Stimulated activated CD8-positive, alpha-beta memory T cell treated with anti-CD3 and anti-CD28 coated beads, Interleukin-4, amount 100 ng/mL, for 48 hours (primary cell): ENCODE measurements at places on chromosomes 1 and 21.

- DNase-seq, result no peak
Observed at GRCh38 chr1:232300466-232300865, 329.5 kb downstream of the SIPA1L2 start.

DNA sequence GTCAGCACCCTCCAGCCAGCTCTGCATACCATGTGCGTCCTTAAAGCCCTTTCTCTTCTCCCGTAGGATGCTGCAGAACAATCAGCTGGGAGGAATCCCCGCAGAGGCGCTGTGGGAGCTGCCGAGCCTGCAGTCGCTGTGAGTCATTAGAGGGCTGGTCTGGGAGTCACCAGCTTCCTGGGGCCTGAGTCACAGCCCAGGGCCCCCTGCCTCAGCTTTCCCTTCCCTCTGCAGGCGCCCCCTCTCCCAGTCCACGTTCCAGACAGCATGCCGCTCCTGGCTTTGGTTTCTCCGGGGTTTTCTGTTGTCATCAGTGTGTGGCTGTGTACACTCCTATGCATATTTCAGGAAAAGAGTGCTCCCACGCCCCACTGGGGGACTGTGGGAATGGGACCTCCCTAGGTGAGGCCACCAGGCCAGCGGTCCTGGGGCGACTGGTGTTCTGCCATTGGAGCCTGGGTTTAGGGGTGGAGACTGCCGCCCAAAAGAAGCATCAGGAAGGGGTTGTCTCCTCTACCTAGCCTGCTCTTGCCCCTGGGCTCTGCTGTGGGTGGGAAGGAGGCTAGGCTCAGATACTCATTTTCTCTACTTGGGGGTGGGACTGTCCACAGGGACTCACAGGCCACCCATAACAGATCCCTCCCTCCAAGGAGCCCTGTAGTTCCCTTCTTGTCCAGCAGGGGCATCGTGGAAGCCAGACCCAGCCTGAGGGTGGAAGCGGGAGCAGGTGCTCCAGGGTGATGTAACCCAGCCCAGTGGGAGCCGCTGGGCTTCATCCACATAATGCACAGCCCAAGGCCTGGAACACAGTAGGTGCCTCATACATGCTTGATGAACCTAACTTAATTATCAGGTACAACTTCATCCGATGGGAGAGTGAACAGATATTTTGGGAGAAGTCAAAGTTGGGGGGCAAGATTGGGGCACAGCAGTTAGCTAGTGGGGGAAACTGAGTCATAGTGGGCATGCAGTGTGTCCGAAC, 42.5 kb downstream of the LGR6 start:
- DNase-seq, result peak; percentile 90

- DNase-seq, result no peak
Observed at GRCh38 chr1:192610112-192610889, 25.6 kb upstream of the RGS13 start.

- no peak for DNase-seq
Observed at GRCh38 chr1:75341537-75341936, 207.3 kb downstream of the LHX8 start.

GRCh38 chr1:151294742-151295462, 12.8 kb downstream of the ZNF687 start:
- DNase-seq, result no peak

GRCh38 chr1:229570891-229571516, 12.5 kb upstream of the ABCB10 start:
- no peak for DNase-seq

DNA sequence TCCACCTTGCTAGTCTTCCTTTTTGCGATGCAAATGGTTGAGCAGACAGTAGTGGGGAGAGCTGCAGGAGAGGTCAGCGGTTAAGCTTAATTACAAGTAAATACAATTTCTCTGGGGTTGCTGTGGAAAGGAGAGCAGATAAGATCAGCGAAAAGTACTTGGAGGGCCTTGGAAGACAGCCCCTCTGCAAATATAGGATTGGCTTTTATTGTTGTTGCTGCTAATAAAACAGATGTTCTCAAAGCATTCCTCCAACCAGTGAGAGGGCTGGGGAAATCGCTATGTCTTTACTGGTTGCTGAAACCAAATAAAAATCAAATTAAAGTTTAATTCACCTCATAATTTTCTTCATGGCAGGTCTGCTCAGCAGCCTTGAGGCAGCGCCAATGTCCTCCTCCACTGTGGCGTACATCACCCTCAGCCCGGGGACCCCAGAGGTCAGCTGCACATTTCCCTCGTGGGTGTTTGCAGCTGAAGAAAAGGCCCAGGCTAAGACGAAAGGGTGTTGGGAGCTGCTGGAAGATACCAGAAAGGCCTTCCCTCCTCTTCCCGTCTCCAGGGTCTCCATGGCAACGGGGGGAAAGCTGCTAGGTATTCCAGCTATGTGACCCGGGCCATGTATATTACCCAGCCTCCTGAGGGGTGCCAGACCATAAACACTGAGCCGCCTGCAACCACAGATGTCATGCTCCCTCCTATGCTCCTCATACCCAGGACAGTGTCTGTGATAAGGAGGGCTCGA, 54.6 kb upstream of the POU2F1 start:
- DNase-seq, result no peak

DNA sequence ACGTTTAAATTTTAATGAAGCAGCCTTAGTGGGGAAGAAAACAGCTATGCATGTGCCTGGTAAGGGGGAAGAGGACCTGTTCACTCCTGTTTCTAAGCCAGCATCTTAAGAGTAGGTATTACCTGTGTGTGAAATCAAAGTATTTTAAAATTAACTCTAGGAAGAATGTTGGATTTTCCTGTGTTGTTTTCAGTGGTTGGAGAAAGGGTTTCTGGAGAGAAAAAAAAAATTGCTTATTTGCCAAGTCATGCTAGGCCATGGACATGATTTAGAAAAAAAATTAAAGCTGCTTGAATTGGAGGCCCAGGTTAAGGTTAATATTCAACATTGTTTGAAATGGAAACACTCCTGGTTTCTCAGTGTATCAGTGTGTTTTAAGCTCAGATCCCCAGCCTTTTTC, 42.9 kb upstream of the DNAJC6 start:
- no peak for DNase-seq

GRCh38 chr1:158002631-158003405, 9.4 kb downstream of the KIRREL1 start:
- DNase-seq, result no peak

DNA sequence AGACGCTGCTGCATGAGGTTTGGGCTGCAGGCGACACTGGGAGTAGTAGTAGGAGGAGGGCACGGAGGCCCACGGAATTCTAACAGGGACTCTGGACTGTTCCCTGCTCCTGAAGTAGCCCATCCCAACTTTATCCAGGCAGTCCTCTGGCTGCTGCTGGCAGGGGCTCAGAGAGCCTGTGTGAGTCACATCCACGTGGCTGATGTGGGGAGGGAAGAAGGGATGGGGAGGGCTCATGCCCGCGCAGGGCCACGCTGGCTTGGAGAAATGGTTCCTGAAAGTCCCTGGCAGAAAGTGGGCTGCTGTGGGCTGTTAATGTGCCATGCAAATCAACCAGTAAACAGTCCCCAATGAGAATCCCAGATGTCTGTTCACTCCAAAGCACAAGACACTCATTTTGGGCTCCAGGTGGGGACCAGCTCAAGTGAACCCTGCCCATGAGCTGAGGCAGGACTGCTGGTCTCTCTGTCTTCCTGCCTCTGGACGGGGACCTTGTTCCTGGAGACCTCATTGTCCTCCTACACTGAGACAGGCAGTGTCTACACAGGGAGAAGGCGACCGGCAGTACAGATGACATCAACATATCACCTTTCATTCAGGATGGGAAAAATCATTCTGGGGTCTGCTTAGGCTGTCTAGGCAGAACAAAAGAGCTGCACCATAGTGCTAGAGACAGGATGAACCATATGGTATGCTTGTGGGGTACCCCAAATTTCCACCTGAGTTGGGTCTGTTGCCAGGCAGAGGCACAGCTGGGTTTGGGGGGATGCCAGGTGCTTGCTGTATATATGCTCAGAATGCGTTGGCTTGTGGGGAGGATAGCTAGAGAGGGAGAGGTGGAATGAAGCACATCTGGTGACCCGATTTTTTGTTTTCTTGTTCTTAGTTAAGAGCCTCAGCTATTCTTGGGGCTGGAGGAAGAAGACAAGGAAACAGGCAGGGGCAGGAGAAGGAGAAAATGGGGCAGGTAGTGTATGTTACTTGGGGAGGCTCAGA, 57.9 kb upstream of the FMOD start:
- no peak for DNase-seq

DNA sequence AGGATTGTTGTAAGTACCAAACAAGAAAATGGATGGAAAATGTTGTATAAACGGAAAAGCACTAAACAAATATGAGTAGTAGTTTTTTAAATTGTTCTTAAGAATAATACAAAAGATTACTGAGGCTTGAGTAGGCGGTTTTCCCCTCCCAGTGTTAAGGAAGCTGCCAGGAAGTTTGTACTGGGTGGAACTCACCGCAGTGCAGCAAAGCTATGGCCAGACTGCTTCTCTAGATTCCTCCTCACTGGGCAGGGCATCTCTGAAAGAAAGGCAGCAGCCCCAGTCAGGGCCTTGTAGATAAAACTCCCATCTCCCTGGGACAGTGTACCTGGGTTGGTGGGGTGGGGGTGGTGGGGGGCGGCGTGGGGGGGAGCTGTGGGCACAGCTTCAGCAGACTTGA, 58.7 kb downstream of the XCL2 start:
- DNase-seq, result no peak

DNA sequence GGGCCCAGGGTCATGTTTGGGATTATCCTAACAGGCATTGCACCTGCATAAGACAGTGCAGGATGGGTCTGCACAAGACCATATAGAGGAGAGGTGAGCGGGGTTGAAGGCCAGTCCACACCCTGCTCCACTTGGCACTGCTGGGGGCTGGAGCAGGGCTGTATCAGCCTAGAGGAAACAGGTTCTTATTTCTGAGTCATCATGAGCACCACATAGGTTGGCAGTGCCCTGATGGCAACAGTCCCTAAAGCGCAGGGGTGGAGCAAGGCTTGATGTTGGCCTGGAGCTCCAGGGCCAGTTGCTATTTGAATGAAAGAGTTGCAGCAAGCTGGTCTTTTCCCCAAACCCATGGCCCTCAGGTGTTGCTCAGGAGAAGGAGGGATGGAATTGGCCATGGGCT, 29.8 kb upstream of the BMP8B start:
- no peak for DNase-seq

DNA sequence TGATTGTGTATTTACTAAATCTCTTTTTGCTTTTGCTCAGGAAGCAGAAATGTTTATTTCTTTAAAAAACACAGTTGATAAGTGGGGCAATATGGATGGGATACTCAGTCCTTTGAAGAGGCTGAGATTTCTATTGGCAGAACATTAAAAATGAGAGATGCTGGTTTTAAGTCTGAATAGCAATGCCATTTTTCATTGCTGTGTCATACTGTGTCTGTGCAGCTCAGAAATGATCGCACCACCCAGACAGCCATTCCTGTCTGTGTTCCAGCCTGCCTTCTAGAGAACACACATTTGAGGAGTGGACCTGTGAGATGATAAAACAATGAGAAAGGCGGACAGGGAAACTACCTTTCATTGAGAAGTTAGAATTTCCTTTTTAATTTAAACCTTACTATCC, 231.2 kb upstream of the USP24 start:
- DNase-seq, result no peak

DNA sequence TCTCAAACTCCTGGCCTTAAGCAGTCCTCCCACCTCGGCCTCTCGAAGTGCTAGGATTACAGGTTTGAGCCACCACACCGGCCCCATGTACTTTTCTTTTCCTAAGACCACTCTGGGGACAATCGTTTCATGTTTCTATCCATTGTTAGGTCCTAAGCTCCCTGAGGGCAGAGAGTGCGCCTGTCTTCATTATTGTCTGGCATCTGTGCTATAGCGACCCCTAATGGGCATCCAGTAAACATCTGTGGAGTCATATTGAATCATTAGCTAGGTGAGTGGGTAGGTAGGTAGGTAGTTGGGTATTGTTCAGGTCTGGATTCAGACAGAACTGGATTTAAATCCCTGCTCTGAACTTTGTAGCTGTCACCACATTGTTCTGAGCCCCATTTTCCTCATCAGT, 66.1 kb downstream of the TMEM53 start:
- DNase-seq, result no peak

- no peak for DNase-seq
Observed at GRCh38 chr1:53125623-53126360, 16.6 kb downstream of the SLC1A7 start.

DNA sequence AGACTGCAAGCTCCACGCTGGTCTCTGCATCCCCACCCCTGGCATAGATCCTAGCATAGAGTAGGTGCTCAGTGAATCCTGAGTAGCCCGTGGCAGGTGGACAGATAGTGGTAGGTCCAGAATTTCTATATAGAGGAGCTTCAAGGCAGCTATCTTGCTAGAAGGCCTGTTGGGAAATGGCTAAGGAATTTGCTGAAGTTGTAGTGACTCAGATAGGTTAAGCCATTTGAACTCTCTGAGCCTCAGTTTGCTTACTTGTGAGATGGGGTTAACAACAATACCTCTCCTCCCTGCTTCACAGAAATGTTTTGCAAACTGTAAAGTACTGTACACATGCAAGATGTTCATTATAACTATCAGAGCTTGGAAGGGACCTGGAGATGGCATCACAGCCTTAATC, 23.4 kb upstream of the EPHB2 start:
- DNase-seq, result no peak

GRCh38 chr21:15749861-15750159, 20.0 kb downstream of the USP25 start:
- DNase-seq, result no peak

DNA sequence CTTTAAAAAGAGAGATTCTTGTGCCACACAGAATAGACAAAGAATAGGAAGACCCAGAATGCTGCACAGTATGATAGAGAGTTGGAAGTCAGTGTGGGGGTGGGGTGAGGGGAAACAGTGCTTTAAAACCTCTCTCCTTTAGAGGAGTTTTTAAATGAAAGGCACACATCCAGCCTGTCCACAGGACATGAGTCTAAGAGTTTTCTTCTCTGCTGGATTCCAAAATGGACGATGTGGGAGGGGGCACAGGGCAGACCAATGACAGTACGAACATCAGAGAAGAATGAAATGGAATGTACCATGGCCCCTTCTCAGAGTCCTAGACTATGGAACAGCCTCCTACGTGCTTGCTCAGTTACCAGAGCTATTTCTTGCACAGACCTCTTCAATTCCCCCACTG, 458.2 kb upstream of the DAB1 start:
- DNase-seq, result no peak

GRCh38 chr1:60130703-60131102, 57.1 kb upstream of the C1orf87 start:
- DNase-seq, result no peak

GRCh38 chr1:170213596-170213995, 67.8 kb downstream of the NTMT2 start:
- DNase-seq, result no peak

- no peak for DNase-seq
Observed at GRCh38 chr1:225539575-225539974, 111.7 kb upstream of the LBR start.

GRCh38 chr1:208598021-208598420, 353.8 kb upstream of the PLXNA2 start:
- DNase-seq, result no peak
